Activated T-helper 1 cell treated with anti-CD3 and anti-CD28 coated beads, Interleukin-2, amount 50 U/mL, for 16 hours (primary cell): ENCODE measurements at places on chromosomes 12 and 14.

DNA sequence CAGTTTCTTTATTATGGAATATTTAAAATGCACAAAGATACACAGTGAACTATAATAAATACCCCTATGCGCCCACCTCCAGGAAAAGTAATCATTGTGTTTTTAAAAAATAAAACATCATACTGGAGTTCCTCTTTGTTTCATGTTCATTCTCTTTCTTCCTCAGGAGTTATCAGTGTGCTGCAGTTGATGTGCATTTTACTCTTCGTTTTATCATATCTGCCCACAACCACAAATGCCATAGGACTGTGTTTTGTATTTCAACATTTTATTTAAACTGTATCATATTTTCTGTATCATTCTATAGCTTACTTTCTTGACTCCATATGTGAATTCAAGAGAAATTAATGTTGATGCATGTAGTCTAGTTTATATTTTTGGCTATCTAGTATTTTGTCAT lies 53.9 kb downstream of the TSHR start:
- no peak for DNase-seq

- DNase-seq = no peak
These were observed 808.7 kb downstream of the NRXN3 start for GRCh38 chr14:78978896-78979295.

GRCh38 chr12:96070670-96071279 lies 35.4 kb upstream of the LTA4H start:
- DNase-seq = no peak

GRCh38 chr12:67764946-67765619 lies 116.5 kb downstream of the DYRK2 start:
- no peak for DNase-seq

DNA sequence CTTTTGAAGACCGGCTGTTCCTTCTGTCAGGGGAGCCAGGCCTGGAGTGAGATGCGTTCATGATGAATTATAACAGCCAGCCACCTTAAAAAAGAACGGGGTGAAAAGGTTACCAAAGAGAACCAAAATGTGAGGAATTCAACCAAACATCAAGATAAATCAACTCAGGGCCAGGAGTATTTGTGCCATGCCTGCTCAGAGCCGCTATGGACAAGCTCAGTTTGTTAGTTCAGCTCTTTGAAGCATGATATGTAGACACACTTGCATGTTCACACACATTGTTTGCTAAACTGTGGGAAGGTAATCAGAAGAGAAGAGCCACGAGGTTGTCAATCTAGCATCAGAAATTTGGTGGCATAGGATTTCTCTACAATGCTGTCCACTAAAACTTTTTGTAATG lies 367.4 kb upstream of the TBX3 start:
- DNase-seq = no peak

GRCh38 chr12:75720812-75721641 lies 209.6 kb upstream of the KRR1 start:
- no peak for DNase-seq

GRCh38 chr12:30010071-30011052 lies 226.6 kb upstream of the TMTC1 start:
- no peak for DNase-seq

DNA sequence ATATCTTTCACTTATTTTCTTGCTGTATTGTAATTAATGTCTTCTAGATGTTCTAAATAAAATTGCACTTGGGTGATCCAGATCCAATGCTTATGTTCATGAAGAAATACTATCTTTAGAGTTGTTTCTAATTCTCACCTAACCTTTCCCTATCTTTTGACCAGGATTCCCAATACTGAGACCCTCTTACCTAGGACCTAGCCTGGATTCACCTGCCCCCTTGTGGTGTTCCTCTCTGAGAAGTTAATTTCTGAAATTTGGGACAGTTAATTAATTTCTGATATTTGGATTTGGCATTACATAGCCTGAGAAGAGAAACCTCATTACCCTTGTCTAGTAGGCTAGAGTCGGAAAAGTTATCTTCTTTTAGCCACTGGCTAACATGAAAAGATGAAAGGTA lies 29.5 kb downstream of the FOXA1 start:
- no peak for DNase-seq

- DNase-seq = no peak
These were observed 580.6 kb upstream of the TBX3 start for GRCh38 chr12:115264605-115265004.

- no peak for DNase-seq
These were observed 24.3 kb upstream of the PARP11 start for GRCh38 chr12:3897371-3897971.

GRCh38 chr12:84807249-84807648 lies 105.3 kb downstream of the SLC6A15 start:
- DNase-seq = no peak

DNA sequence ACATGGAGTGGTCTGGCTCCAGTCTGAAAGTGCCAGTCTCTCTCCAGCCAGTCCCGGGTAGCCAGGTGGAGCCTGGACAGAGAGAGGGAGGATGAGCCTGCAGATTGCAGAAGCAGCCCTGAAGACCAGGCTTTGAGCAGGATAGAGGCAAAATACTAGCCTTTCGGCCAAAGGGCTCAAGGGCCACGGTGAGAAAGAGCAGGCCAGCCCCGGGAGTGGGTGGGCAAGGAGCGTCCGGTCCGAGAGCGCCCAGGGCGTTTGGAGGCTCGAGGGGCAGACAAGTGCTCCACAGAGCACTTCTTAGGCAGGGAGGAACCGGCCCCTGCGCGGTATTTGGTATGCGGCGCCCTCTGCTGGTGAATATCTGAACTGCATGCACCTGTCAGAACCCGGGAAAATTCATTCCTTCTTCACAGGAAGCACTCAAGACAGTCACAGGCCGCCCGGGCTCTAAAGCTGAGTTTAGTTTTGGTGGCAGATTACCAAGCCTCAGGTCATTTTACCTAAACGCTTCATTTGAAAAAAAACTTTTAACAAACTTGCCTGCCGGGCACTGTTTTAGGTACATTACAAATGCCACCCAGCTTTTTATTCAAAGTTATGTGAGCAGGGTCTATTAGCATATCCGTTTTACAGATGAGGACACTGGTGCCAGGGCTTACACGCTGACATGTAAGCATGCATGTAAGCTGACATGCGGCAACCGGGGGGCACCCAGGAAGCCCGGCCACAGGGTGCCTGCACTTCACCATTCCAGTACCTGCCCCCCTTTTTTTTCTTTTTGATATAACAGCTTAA lies 21.0 kb upstream of the PSMC1 start:
- DNase-seq = peak; percentile 42

DNA sequence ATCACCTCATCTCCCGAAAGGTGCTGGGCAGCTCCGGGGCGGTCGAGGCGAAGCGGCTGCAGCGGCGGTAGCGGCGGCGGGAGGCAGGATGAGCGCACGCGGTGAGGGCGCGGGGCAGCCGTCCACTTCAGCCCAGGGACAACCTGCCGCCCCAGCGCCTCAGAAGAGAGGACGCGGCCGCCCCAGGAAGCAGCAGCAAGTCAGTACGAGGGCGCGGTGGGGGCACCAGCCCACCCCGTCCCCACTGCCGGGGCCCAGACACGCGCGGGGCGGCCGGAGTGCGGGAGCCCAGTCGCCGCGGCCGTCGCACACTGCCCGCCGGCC lies 862 bp downstream of the HMGA2 start:
- no peak for DNase-seq

GRCh38 chr14:93939304-93940229 lies 12.4 kb downstream of the FAM181A start:
- peak; percentile 88 for DNase-seq

DNA sequence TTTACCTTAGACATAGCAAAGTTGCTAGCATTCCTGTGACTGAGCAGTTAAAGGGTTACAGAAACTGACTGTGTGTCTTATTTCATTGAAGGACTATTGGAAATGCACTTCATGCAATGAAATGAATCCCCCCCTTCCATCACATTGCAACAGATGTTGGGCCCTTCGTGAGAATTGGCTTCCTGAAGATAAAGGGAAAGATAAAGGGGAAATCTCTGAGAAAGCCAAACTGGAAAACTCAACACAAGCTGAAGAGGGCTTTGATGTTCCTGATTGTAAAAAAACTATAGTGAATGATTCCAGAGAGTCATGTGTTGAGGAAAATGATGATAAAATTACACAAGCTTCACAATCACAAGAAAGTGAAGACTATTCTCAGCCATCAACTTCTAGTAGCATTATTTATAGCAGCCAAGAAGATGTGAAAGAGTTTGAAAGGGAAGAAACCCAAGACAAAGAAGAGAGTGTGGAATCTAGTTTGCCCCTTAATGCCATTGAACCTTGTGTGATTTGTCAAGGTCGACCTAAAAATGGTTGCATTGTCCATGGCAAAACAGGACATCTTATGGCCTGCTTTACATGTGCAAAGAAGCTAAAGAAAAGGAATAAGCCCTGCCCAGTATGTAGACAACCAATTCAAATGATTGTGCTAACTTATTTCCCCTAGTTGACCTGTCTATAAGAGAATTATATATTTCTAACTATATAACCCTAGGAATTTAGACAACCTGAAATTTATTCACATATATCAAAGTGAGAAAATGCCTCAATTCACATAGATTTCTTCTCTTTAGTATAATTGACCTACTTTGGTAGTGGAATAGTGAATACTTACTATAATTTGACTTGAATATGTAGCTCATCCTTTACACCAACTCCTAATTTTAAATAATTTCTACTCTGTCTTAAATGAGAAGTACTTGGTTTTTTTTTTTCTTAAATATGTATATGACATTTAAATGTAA lies 31.5 kb downstream of the MDM2 start:
- no peak for DNase-seq

GRCh38 chr12:122030424-122031035 lies 8.8 kb downstream of the BCL7A start:
- DNase-seq = no peak

GRCh38 chr14:92549859-92550230 lies 36.3 kb downstream of the RIN3 start:
- no peak for DNase-seq

DNA sequence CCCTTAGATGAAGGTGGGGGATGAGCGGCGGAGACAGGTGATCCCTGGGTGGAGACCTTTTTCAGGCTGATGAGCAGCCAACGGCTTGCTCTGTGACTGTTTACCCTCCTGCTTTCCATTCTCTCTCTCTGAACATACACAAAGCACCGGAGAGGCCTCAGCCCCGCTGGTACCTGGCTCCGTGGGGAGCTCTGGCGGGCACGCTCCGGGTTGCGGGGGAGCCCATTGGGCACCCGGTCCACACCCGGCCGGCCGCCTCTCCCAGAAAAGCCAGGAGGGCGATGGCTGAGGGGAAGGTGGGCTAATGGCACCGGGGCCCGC lies 545 bp downstream of the SMARCC2 start:
- no peak for DNase-seq

GRCh38 chr12:50062728-50063460 lies 5.5 kb downstream of the ASIC1 start:
- DNase-seq = no peak

DNA sequence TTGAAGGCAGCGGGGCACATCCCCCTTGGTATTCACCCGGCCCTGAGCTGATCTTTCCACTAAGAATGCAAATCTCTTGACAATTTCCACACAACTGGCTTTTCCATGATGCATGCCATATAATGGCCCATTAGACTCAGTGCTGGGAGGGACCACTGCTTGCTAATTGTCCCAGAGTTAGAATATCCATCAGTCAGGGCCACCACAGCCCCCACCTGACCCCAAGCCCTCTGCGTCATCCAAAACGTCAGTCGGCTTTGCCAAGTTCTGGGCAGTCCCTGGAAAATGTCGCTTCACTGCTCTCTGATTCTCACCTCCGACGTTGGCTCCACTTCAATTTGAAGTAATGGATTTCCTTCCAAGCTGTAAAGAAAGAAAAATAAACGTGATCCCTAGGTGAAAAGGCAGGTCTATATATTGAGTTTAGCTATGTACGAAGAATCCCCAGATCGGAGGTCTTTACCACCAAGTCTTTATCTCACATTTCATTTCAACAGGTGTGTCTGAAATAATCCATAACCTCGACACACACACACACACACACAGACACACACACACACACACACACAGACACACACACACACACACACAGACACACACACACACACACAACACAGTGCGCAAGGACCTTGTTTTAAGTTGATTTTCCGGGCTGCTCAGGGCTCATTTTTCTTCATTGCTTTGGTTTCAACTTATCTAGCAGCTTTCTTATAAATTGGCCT lies 165.5 kb upstream of the NOS1 start:
- no peak for DNase-seq

DNA sequence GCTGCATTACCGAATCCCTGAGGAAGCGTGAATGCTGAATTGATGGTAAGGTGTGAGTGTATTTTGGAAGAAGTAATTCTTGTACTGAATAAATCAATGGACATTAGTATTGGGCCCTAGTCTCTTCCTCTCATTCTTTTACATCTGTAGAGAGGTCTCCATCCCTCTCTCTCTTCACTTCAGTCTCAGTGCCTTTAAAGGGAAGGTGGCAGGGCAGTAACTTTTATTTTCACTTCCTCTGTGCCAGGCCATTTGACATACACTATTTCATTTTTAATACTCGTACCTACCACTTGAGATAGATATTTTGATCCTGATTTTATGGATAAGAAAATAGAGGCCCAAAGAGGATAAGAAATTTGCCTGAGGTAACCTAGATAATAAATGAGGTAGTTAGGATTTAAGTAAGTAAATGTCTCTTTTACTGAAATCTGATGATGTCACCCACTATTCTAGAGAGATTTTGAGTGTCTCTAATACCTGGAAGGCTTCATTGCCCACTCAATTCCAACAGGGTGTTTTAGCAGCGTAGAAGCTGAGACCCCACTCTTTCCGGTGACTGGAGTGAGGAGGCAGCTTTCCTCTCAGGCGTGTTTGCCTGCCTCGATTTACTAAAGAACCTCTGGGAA lies 177.9 kb upstream of the PRICKLE1 start:
- DNase-seq = no peak

DNA sequence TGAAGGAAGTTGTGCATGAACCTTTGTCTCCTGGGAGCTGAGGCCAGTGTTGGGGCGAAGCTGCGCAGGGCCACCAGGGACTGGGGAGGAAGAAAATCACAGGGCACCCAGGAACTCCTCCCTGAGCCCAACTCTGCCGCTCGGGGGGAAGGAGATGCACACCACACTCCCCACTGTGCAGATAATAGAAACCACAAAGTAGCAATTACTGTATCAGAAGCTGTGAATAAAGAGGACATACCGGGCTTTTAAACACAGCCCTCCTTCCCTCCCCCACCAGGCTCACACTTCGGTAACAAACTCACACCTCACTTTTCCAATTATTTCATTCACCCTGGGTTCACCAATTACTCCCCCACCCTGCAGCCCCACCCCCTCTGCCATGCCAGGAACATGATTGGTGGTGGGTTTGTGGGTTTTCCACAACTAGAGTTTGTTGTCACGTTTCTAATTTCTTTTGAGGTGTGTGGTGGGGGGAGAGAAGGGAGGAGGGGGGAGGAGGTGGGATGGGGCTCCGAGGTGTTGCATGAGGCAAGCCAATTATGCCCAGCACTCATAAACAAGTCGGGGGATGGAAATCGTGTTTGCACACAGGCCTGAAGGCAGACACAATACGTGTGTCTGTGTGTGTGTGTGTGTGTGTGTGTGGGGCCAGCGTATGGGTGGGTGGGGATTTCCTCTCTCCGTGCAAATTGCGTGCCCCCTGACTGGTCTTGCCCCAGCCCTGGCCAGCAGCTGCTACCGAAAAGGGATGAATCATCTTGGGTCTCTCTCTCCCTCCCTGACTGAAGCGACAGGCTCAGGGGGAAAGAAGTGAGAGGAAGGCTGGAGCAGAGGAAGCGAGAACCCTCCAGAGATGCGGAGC lies 103.3 kb downstream of the RBM19 start:
- no peak for DNase-seq
